ENCODE measurements at places on chromosomes 2 and 18. TPM values are rescaled to one million over a fixed set of nuclear protein-coding genes. Genes with fewer than 3 reads are reported as not detected.

Gene LRRC30
- total RNA-seq, result not detected

Gene CERKL
- under 0.01 TPM for total RNA-seq

Gene MALL
- total RNA-seq, result 2.2 TPM

Gene ABCG8
- not detected for total RNA-seq

Gene MC4R
- not detected for total RNA-seq

Gene FTCDNL1
- total RNA-seq, result 0.32 TPM

Gene SPDYA
- total RNA-seq, result 1.3 TPM

Gene ARHGAP25
- 3.5 TPM for total RNA-seq

Gene IL36B
- total RNA-seq, result not detected

Gene COLEC11
- total RNA-seq, result 0.43 TPM

Gene NTSR2
- not detected for total RNA-seq

Gene CNTNAP5
- not detected for total RNA-seq
